Daoy (cell line): ENCODE measurements at places on chromosomes 16 and 17.

GRCh38 chr16:17817943-17818342 lies 347.2 kb upstream of the XYLT1 start:
- no peak for DNase-seq

GRCh38 chr17:79573196-79573896 lies 37.5 kb downstream of the RBFOX3 start:
- DNase-seq = peak; percentile 84

DNA sequence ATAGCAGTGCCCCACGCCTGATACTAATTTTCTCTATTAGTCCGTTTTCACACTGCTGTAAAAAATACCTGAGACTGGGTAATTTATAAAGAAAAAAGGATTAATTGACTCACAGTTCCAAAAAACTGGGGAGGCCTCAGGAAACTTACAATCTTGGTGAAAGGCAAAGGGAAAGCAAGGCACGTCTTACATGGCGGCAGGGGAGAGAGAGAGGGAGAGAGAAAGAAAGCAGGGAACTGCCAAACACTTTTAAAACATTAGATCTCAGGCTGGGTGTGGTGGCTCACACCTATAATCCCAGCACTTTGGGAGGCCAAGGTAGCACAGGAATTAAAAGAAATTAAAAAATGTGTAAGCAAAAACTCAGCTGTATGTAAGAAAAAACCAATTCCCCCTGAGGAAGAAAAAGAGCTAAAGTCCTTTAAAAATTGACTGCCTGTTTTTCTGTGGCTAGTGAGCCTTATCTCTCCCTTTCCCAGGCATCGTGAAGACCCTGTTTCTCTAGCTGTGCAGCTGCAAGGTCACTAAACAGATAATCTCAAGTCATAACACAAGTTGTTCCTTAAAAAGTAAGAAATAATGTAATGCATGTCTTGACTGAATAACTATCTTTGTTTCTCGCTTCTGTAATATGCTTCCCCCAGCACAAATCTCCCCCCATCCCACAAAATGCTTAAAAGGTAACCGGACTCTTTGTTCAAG lies 14.0 kb downstream of the ZSCAN10 start:
- no peak for DNase-seq

DNA sequence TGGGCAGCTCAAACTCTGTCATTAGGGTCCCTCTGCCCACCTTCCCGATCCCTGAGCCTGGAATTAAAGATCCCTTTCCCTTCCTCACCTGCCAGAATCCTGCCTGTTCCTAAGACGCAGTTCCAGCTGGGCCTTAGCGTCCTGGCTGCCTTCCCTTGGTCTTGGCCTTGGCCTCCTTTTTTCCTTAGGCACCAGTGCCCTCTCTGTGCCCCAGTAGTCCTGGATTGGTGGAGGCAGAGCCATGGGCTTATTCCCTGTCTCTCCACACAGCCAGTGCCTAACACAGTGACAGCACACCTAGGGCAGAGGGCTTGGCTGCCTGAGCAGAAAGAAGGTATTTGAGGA lies 3.5 kb downstream of the TMEM132E start:
- DNase-seq = no peak

DNA sequence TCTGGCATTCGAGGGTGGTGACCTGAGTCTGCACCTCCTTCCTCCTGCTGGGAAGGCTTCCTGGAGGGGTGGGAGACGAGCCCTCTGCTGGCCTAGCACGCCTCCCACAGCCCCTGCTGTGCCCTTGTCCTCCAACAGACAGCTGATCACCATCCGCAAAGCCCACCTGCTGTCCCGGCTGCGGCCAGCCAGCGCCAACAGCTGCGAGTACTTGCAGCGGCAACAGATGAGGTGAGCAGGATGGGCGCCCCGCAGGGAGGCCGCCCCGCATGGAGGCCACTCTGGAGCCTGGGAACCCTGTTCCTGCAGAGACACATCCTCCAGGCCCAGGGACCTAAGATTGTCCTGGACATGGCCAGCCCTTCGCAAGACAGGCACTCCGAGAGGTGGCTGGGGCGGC lies 21.6 kb downstream of the UBALD1 start:
- DNase-seq = no peak
